ENCODE measurements at places on chromosomes 16 and 17. TPM values are rescaled to one million over a fixed set of nuclear protein-coding genes. Genes with fewer than 3 reads are reported as not detected.

DNA sequence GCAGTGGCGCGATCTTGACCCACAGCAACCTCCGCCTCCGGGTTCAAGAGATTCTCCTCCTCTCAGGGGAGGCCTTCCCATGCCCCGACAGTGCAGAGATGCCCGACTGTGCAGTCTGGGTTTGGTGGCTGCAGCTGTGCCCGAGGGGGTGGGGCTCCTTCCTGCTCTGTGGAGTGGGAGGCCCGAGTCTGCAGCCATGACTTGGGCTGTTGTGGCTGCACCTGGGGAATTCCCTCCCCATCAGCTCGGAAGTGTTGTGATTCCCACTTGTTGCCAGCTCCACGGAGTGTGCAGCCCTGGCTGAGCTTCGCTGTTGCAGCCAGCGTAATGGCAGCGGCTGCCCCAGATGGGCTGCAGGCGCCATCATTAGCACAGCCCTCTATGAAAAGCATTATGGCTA, 66.4 kb upstream of the SMIM36 start:
- H3K4me3 ChIP-seq: no peak overlapping the region
- peaks cover 24% of the 10 kb centered on the region for H3K27me3 ChIP-seq
- no peaks in the 10 kb centered on the region for H3K36me3 ChIP-seq

Gene LGALS9B
- total RNA-seq: not detected

Gene ABCA10
- total RNA-seq: 0.24 TPM

DNA sequence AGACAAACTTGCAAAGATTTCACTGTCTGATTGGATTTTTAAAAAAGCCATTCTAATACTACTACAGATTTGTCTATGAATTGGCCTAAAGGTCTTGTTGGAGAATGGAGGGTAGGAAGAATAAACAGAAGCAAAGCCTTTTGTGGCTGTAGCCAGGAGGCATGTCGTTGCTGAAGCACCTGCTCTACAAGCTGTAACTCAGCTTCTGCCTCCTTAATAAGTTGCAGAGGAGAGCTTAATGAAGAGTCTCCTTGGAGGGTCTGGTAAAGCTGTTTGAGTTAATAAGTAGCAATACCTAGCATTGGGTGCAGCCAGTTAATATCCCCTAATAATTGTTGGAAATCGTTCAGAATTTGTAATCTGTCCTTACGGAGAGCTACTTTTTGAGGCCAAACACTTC, 10.0 kb upstream of the ZNF689 start:
- peaks cover 27% of the 10 kb centered on the region for H3K27me3 ChIP-seq
- H3K4me1 ChIP-seq: peaks cover 5% of the 10 kb centered on the region
- H3K36me3 ChIP-seq: no peaks in the 10 kb centered on the region
- no peak for DNase-seq
- H3K27ac ChIP-seq: no peak overlapping the region

Gene PPL
- total RNA-seq: not detected

- H3K27ac ChIP-seq: no peak overlapping the region
- no peak for DNase-seq
- peaks cover 63% of the 10 kb centered on the region for H3K36me3 ChIP-seq
- no peaks in the 10 kb centered on the region for H3K27me3 ChIP-seq
- no peaks in the 10 kb centered on the region for H3K4me1 ChIP-seq
- H3K4me3 ChIP-seq: no peak overlapping the region
These were observed 20.2 kb downstream of the HIGD1B start for GRCh38 chr17:44867841-44868240.

DNA sequence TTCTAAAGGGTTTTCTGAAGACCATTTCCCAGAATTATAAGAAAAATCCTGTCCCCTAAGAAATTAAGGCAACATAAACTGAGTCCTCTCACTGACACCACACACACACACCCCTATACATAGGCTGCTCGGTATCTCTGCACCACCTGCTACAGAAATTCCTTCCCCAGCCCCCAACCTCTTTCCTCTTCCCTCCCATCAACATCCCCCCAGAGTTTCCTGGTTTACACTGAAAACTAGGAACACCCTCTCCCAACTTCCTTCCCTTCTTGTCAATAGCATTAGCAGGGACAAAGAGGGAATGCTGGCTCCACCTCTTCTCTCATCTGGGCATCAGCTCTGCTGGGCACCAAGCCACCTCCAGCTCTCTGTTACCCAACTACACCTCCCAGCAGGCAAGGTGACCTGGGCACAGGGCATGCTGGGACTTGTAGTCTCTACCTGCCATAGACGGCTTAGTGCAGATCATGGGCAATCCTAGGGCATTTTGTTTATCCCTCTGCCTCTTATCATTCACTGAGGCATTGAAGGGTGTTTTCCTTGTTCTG, 15.7 kb downstream of the CAVIN1 start:
- no peak overlapping the region for H3K27ac ChIP-seq
- no peak overlapping the region for H3K4me3 ChIP-seq
- peak; percentile 88 for DNase-seq

DNA sequence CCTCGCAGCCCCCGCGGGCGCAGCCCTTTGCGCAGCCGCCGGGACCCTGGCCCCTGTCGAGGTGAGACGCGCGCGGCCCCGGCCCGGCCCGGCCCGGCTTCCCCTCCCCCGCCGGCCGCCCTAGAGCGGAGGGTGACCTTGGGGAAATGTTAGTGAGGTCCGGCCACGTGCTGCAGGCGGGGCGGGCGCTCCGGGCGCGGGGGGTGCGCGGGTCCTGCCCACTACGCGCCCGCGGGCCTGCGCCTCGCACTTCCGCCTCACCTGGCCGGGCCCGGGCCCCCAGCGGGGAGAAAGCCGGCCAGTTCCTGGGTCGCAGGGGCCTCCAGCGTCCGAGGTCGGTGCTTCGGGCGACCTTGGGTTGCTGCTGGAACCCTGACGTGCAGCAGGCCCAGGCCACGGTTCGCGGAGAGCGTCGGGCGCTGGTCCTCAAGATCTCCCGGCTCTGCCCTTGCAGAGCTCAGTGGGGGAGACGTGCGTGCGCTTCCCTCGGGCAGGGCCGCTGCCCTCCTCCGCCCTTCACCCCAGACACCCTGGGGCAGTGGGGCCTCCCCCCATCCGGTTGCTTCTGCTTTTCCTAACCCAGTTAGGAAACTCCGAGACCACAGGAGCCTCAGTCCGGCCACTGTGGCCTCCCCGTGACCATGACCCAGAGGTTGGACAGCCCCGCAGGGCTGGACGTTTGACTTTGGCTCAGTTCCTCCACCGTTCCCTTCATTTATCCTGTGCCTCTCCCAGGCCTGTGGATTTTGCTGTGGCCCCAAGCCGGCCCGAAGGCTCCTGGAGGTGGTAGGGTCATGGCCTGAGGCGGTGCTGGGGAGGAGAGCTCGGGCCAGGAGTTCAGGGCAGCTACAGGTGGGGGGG, 791 bp downstream of the MCRIP2 start:
- peak overlapping the region; percentile 80 for H3K4me3 ChIP-seq
- peaks cover 8% of the 10 kb centered on the region for H3K36me3 ChIP-seq
- peak overlapping the region; percentile 67 for H3K27ac ChIP-seq
- H3K27me3 ChIP-seq: no peaks in the 10 kb centered on the region

GRCh38 chr17:3529817-3530741, 27.5 kb downstream of the TRPV3 start:
- no peak for DNase-seq
- H3K27me3 ChIP-seq: peaks cover 2% of the 10 kb centered on the region
- H3K4me1 ChIP-seq: peaks cover 4% of the 10 kb centered on the region
- no peaks in the 10 kb centered on the region for H3K36me3 ChIP-seq
- H3K4me3 ChIP-seq: no peak overlapping the region

All from activated CD4-positive, alpha-beta T cell treated with anti-CD3 and anti-CD28 coated beads, Interleukin-2, amount 10 ng/mL, durations not matched to agents 24 days and 14 days (primary cell).